ENCODE measurements at places on chromosomes 4 and X. TPM values are rescaled to one million over a fixed set of nuclear protein-coding genes. Genes with fewer than 3 reads are reported as not detected.

DNA sequence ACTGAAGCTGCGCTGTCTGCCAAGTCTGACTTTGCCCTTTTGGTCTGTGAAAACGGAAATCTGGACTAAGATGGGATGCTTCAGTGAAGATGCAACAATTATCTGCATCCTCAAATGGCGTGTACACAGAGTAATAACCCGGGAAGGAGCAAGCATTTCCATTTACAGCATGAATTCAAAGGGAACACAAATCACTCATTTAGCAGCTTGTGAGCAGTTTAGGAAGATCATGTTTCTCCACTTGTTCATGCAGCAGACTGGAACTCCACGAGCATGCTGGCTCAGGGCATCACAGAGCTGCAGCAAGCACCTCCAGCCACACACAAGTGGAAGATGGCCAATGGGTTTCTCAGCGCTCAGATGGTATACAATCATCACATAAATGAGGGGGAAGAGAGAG, 175.5 kb downstream of the NLGN4X start:
- DNase-seq, result no peak

DNA sequence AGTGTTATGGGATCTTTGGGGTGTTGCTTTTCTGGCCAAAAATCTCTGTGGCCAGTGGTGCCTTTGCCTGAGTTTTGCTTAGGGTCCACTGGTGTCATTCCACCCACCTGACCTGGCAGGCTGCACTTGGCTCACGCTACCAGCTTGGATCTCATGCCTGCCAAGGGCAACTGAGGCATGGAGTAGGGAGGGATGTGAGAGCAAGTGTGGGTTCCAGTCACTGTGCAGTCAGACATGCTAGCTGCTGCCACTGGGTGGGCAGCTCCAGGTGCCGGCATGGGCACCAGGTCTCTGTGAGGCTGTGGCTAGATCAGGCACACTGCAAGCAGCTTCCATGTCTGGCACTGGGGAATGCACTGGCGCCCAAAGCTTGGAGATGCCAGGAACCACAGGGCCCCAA, 424.1 kb downstream of the PRR32 start:
- DNase-seq, result no peak

GRCh38 chrX:127571834-127572233, 480.4 kb downstream of the ACTRT1 start:
- no peak for DNase-seq

DNA sequence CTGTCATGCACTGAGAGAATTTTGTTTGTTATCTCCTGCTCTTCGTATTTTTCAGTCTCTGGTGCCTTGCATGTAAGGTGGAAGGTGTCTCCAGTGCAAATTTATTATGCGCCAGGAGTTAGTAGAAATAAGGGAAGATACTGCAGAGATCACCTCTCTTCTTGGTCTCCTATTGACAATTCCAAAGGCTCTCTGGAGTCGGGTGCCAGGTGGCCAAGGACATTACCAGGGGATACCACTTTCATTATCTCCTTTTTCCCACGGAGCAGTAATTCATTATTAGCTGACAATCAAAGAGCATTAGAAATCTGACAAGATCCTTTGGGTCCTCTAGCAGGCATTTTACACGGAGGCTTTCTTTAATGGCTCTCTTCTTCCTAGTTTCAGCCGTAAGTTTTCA, 26.0 kb downstream of the ADD1 start:
- no peak for DNase-seq

DNA sequence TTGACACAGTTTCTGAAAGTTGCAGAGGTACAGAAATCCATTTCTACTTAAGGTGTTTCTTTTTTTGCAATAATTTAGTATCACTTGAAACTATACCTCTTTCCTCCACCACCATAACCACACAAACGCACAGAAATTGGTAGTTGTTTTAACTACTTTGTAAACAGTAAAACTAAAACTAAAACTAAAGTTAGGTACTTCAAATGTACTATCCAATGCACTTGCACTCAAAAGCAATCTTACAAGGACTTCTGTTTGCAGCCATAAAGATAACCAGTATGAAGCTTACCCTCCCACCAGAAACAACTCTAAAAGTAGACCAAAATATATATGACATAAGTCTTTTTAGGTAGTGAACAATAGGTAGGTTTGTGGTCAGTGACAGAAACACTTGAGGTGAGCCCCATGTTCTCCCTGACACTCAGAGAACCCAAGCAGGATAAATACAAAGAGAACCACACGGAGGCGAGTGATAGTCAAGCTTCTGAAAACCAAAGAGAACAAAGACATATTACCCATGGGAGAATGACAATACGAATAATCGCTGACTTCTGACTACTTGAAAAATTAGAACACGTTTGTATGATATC, 72.2 kb upstream of the VBP1 start:
- DNase-seq, result no peak

- no peak for DNase-seq
Measured at GRCh38 chr4:159173886-159174285, 71.0 kb downstream of the RAPGEF2 start.

- no peak for DNase-seq
Measured at GRCh38 chr4:72326692-72327632, 242.1 kb downstream of the ADAMTS3 start.

- no peak for DNase-seq
Measured at GRCh38 chrX:149715468-149715867, 3.6 kb downstream of the MAGEA11 start.

DNA sequence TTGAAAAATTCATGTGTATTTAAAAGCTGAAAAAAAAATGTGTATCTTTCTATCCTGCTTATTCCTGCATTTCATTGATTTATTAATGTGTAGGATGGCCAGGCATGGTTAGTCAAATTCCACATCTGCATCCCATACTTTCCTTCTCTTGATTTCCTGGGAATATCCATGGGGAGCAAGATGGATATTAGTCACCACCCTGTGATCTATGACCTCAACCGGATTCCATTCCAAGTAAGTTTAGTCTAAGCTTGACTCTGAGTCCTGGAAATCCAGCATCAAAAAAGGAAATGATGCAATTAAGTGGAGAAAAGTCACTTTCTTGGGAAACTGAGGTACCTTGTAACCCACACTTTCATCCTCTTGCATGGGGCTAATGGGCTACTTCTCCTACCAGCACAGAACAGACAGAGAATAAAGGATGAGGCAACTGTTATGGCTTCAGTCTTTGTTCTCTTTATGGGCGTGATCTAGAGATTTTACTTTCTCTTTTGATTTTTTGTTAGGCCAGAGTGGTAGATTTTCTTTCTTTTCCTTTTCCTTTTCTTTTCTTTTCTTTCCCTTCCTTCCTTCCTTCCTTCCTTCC, 17.1 kb upstream of the BEX4 start:
- DNase-seq, result no peak

Gene OSTC
- total RNA-seq, result 99.8 TPM

DNA sequence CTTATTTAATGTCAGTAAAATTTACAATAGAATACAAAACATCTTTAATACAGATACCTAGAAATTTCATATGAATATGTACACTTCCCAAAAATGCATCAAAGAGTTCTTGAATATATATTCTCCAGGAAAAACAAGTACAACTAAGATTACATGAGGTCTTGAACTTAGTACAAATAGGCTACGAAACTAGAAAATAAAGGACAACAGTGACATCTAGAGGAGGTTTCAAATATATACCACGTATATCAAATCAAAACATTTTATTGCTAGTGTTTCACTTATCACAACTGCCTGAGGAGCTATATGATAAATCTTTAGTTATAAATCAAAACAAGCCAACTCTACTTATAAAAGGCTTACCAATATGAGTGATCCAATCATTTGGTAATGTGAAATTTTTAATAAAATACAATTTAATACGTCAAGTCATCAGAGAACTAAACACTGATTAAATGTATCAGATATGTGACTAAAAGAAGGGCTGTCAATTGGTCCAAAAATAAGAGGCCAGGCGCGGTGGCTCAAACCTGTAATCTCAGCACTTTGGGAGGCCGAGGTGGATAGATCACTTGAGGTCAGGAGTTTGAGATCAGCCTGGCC, 36.6 kb downstream of the ANAPC10 start:
- DNase-seq, result peak; percentile 35

DNA sequence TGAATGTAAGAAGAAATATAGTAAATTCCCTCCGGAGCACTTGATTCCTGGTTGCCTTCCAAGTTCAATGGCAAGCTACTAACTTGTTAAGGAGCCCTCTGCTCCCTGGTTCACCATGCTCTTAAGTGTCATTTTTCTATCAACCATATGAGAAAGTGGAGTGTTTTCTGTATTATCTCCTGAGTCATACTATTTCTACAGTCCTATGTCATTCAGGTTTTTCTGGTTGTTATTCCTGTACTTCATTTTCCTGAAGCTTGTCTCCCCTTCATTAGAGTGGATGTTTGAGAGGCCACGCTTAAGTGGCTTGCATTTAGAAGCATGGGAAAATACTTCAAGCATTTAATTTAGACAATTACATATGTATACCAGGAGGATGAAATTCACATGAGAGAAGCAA, 14.7 kb upstream of the EPGN start:
- DNase-seq, result peak; percentile 27

DNA sequence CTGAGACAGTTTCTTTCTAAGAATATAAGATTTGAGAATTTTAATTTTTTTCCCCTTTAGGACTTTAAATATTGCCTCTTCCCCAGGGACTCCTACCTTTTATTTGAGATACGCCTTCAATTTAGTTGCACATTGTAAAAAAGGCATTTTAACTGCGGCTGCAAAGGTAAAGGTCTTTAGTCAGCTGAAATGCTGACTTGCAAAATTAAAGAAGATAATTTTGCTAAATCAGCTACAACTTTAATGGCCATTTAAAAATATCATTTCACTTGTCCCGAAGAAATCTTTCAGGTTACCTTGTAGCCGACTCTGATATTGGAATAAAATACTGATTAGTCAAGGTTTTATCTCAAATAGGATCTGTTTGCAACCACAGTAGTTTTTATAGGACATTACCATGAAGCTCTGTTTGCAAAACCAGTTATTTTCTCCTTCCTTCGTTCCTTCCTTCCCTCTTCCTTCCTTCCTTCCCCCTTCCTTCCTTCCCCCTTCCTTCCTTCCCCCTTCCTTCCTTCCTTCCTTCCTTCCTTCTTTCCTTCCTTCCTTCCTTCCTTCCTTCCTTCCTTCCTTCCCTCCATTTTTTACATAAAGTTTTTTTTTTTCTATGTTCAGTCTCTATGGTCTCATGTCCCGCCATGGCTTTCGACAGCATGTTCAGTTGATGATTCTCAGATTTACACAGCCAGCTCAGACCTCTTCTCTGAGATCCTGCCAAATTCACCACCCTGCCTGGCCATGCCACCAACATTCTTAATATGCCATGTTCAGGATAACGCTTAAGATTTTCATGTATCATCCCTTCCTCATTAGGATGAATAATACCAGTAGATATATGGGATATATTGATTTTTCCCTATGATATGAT, 405.4 kb upstream of the PRKX start:
- DNase-seq, result no peak

- DNase-seq, result no peak
Measured at GRCh38 chr4:1416948-1417260, 10.7 kb upstream of the NKX1-1 start.

GRCh38 chrX:69128588-69128987, 36.7 kb downstream of the PJA1 start:
- no peak for DNase-seq

DNA sequence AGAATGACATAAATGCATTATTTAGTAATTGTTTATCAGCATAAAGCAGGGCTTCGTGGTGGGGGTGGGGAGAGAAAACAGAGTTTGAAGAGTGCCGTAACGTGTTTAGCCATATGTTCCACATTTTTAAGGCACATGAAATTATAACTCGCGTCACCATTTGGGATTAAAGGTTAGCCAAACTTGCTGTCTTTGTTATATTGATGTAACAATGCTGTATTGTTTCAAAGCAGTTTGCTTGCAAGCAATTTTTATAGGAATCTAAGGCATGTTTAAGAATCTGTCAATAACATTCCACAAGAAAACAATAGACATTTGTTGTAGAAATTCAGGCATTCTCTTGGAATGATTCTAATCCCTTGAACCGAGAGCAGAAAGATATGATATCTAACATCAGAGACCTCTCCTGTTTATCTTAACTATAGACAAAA, 78.3 kb downstream of the CLDN22 start:
- DNase-seq, result no peak

- peak; percentile 27 for DNase-seq
Measured at GRCh38 chr4:69617083-69617694, 22.3 kb downstream of the UGT2A2 start.

GRCh38 chr4:114729068-114729738, 130.6 kb downstream of the UGT8 start:
- no peak for DNase-seq

DNA sequence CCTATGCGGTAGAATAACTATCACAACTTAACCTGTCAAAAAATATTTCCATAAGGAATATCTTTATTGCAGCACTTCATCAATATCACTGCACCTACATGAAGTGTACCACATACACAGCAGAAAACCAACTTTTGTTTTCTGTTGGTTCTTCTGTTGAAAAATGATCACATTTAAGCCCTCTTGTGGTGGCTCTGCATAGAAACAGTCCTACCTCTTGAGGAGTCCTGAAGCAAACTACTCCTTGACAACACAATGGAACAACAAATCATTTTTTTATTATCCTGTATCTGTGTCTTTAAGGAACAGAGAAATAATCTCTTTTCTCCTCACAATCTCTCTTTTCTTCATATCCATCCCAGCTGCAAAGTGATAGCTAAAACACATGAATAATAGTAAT, 39.8 kb upstream of the ATOH1 start:
- peak; percentile 12 for DNase-seq

DNA sequence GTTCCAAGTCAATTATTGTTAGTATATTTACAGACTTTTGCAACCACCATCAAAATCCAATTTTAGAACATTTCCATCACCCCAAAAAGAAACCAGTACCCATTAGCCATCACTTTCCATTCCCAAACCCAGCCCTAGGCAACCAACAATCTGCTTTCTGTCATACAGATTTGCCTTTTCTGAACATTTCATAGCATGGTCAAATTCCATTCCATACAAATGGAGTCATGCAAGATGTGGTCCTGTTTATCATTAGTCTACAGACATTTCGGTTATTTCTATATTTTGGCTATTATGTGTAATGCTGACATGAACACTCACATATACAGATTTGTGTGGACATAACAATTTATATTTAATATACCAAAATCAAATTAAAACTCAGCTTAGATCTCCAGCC, 508.7 kb downstream of the ZNF674 start:
- no peak for DNase-seq

GRCh38 chr4:180823108-180823507, 1420.1 kb upstream of the TENM3 start:
- DNase-seq, result no peak

GRCh38 chrX:38268011-38268410, 47.3 kb upstream of the SRPX start:
- DNase-seq, result no peak

Gene FATE1
- total RNA-seq, result not detected

Gene CFAP47
- total RNA-seq, result not detected

DNA sequence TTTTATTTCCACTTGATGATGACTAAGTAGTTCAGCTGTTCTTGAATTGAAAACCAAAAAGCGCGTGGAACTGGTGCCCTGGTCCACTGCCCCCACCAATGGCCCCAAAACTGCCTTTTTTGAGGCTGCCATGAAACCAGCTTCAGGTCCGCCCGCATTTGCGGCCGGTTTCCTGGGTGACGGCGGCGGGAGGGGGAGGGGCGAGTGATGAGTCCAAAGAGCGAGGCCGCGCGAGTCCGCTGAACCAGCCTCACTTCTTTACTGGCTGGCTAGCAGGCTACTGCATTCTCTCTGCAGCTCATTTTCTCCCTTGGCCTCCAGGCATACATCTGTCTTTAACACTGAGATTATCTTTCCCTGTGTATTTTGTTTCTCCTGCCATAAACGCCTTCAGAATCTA, 72.9 kb upstream of the FABP2 start:
- no peak for DNase-seq

- DNase-seq, result peak; percentile 16
Measured at GRCh38 chr4:103075435-103075893, 1.1 kb downstream of the SLC9B2 start.

Gene GAGE12F
- total RNA-seq, result not detected

- peak; percentile 71 for DNase-seq
Measured at GRCh38 chr4:54930226-54930625, 195.2 kb downstream of the KDR start.

Gene MAGEB10
- not detected for total RNA-seq

All from mammary epithelial cell (primary cell).